ENCODE measurements at places on chromosomes 6 and 20.

DNA sequence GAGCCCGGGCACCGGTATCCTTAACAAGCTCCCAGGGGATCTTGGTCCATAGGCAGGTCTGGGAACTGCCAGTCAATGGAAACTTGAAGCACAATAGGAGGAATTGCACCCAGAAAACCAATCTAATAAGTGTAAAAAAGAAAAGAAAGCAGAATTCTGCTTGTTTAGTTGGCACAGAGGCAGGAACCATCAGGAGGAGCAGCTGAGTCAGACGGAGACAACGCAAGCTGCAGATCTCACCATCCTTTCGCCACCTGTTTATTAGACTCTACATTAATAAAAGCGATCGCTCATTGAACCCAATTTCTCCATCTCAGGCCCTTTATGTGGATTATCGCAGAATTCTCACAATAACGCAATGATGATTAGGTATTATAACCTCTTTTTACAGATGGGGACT is 9.8 kb downstream of the ZFP64 start:
- no peak for DNase-seq

GRCh38 chr6:7051780-7052442 is 55.9 kb upstream of the RREB1 start:
- DNase-seq, result no peak

GRCh38 chr20:64176971-64177370 is 12.7 kb downstream of the MYT1 start:
- no peak for DNase-seq

DNA sequence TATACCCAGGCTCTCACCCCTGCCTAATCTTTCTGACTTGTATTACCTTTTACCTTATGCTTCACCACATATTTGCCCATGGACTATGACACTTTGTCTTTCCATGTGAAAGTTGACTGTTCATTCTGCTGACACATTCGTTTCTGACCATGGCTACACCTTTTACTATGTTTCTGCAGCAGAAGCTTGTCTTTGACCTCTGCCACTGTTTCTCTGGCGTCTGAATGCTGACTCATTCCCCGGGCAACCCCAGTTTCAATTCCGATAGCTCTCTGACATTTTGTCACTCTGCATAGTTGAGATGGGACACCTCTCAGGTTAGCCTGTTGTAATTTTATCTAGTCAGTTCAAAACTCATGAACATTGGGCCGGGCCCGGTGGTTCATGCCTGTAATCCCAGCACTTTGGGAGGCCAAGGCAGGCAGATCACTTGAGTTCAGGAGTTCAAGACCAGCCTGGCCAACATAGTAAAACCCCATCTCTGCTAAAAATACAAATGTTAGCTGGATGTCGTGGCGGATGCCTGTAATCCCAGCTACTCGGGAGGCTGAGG is 50.7 kb downstream of the SLC26A8 start:
- DNase-seq, result no peak
